Cortex of kidney (tissue), 1 donor: ENCODE measurements at places on chromosomes 13 and 19.

- DNase-seq: no peak
These were observed 569.6 kb downstream of the EFNB2 start for GRCh38 chr13:105965910-105966309.

DNA sequence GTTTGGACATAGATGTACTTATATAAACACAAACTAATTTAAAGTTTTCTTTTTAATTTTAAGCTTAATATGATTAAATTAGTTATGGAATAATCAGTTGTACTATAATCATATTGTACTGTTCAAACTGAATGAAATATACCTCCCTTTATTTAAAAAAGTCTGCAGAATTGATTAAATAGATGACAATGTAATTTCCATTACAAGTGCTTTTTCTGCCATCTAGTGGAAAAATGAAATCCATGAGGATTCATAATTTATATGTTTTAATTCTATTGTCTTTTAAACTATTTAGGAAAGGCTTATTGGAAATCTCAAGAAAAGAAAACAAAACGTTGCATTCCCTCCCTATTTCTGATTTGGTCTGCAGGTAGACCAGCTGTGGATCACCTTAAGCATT is 30.9 kb downstream of the MZT1 start:
- no peak for DNase-seq

DNA sequence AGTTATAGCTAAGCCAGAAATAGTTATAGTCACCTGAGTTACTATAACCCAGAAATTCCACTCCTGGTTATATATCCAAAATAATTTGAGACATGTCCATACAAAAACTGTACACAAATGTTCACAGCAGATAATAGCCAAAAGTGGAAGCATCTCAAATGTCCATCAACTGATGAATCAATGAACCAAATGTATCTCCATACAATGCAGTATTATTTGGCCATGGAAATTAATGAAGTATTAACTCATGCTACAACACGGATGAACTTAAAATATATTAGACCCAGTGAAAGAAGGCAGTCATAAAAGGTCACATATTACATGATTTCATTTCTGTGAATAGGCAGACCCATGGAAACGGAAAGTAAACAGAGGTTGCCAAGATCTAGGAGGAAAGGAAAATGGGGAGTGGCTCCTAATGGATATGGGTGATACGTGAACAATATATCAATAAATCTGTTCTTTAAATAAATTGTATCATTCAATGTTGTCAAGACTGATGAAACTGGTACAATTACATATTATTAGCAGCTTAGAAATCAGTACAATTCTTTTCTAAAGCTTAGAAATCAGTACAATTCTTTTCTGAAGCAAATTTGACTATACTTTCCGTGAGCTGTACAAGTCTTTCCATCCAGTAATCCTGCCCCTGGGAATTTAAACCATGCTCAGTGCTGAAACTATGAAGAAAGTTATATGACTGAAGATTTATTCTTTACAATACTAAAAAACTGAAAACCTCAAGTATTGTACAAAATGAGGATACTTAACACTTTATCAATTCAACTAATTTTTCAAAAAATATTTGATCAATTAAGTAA is 47.0 kb upstream of the DIAPH3 start:
- no peak for DNase-seq

GRCh38 chr19:30566681-30567420 is 194.7 kb downstream of the ZNF536 start:
- DNase-seq: no peak

DNA sequence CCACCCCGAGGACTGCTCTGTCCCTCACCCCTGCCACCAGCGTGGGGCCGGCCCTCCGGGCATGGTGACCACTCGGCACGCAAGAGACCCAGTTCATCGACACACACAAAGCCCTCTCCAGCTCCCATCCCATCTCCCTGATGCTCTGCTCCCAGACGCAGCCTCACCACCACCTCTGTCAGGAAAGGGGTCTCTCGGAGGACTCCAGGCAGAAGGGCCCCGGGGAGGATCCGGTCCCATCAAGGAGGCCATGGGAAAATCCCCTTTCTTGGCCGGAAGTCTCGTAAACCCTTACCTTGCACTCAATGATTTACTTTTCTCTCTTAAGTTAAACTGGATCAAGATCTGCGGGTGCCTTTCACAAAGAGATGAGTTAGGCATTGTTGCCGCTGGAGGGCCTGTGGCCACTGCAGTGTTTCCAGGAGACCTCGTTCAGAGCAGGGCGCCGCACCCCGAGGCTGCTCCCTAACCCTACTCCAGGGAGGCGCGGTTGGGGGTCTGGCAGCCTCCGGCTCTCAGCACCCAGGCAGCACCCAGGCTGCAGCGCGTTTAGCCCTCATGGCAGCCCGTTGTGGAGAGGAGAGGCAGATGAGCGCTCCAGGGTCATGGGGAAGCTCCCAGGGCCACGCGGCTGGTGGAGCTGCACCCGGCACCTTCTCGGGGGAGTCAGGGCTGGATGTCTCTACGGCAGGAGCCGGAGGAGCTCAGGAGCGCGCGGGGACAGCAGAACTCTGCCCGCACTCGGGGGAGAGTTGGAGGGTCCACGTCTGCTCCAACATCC is 31.0 kb downstream of the C2CD4C start:
- no peak for DNase-seq

DNA sequence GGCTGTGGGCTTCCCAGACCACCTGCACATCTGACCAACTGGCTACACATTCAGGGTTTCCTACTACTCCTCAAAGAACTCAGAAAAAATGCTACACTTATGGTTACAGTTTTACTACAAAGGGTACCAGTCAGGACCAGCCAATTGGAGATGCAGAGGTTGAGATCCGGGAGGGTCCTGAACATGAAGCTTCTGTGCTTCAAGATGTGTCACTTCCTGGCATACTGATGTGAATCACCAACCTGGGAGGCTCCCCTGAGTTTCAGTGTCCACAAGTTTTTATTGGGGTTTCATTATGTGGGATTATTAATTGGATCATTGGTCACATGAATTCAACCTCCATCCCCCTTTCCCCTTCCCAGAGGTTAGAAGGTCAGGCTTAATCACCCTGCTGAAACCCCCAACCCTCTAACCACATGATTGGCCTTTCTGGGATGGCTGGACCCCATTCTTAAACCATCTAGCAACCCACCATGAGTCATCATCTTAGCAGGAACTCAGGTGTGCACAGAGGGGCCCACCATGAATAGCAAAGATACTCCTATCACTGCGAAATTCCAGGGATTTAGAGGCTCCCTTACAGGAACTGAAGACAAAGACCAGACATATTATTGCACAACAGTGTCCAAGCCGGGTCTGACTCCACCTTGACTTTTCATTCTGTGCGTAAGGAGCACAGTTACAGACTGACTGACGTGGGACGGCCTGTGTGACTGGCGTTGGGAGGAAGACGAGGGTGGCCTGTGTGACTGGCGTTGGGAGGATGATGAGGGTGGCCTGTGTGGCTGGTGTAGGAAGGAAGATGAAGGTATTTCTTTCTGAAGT is 90.7 kb downstream of the ATP8A2 start:
- DNase-seq: no peak

GRCh38 chr19:17183271-17183761 is 31.8 kb upstream of the USE1 start:
- no peak for DNase-seq

DNA sequence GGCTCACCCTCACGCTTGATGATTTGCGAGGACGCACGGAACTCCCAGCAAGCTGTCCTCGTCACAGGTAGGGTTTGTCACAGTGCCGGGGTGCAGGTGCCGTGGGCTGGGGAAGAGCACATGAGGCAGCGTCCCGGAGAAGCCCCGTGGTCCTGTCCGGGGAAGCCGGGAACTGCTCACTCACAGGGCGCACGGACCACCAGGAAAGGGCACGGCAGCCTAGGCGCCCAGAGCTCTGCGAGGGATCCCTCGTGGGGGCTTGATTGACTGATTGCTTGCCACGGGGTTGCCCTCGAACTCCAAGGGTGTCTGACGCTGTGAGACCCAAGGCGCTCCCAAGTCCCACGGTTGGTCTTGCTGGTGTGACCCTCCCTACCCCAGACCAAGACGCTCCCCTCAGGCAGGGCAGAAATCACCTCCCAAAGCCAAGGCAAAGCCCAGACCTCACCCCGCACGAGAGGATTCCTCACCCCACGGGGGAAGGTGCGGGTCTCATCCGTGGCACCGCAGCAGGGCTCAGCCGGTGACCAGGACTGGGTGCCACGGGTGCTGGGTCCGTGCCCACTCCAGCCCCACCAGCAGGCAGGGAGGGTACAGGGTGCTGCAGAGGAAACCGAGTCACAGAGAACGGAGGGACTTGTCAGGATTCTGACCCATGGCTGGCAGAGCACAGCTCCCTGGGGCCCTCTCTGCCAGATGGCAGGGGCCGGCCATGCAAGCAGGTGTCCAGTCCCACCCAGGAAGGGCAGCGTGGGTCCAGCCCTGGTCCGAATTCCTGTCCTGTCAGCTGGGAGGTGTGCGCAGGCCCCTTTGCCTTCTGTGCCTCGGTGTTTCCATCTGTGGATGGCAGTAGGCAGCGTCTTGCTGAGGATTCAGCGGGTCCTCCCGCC is 7.7 kb downstream of the C2CD4C start:
- no peak for DNase-seq

DNA sequence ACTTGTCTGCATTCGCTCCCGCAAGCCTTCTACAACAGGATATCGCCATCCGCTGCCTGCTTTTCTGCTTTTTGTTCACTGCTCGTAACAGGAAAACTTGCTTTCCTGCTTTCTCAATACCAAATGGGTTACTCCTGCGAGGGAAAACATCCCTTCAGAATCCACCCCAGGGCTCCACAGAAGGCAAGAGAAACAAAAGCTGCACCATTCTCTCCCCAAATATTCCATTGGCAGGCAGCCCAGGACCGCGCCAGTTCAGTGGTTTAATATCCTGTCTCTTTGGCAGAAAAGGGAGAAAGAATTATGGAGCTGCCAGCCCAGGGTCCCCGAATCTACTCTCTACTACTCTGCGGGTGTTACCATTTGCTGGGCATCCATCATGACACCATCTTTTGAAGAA is 84.7 kb upstream of the DOCK9 start:
- no peak for DNase-seq

DNA sequence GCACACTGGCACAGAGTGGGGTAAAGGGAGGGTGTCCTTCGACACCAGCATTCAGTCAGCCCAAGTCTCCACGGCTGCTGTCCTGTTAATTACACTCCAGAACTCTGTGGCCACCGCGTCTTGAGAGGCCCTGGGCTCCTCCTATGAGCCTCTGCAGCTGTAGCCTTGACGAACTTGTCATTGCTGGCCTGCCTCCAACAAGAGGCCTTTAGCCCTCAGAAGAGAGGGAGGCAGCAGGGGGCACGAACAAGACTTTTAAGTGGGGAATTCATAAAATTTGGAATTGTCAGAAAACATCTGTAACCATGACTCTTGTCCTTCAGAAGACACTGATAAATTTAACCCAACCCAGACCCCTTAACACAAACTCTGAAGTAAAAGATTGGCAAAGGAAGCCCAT is 241.9 kb downstream of the UQCRFS1 start:
- no peak for DNase-seq

GRCh38 chr19:40691421-40692211 is 1.2 kb upstream of the NUMBL start:
- DNase-seq: no peak
